Central memory CD4-positive, alpha-beta T cell (primary cell): ENCODE measurements at places on chromosomes 13 and 19.

DNA sequence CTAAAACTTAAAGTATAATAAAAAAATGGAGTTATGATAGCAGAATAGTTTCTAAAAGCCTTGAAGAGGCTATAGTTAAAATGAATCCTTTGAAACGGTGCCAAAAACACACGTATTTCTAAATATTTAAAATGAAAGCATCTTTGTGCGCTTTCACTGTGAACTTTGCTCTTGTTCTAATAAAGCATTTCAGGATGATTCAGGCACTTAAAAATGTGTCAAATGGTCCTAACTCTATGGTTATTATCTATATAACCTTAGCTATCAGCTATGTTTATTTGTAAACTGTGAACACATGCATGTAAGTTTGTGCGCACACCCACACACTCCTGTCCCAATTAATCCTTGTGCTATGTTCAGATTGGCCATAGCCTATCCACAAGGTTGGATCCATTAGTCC is 124.5 kb downstream of the FLT1 start:
- no peak for DNase-seq

DNA sequence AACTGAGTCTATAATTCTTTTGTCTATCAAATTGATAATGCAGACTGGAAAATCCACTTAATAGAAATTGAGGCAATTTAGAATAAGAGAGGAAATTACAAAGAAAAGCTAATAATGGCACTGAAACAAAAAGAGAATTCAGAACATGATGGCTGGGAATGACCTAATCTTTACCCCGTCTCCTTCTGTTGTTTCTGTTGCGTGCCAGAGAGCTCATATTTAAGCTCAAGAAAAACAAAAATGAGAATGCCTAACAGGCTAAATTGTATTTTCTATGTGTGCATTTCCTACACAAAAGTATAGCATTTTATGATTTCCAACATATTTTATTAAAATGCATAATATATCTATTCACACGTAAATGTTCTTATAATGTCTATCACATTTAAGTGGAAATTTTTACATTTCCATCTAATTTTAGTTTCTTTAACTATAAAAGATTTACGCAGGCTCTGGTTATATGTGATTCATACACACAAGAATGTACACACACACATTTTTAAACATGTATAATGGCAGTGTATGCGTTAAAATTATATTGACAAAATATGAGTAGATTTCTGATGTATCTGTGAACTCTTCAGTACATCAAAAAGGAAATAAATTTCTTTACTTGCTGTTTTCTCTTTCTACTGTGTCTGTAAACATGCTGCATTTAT is 432.3 kb downstream of the SLITRK6 start:
- DNase-seq, result no peak

- no peak for DNase-seq
These were observed 3.0 kb downstream of the GTPBP3 start for GRCh38 chr19:17340302-17340870.

GRCh38 chr19:46411925-46412649 is 1.3 kb downstream of the CCDC8 start:
- DNase-seq, result no peak

GRCh38 chr19:35248310-35249145 is at the start of gene LSR:
Gene LSR, plus strand, starts transcription at chr19:35249002. Its CDS starts 21 bp downstream, at chr19:35249023.
- DNase-seq, result peak; percentile 77

GRCh38 chr19:8499048-8499833 is 3.2 kb downstream of the PRAM1 start:
- DNase-seq, result no peak

DNA sequence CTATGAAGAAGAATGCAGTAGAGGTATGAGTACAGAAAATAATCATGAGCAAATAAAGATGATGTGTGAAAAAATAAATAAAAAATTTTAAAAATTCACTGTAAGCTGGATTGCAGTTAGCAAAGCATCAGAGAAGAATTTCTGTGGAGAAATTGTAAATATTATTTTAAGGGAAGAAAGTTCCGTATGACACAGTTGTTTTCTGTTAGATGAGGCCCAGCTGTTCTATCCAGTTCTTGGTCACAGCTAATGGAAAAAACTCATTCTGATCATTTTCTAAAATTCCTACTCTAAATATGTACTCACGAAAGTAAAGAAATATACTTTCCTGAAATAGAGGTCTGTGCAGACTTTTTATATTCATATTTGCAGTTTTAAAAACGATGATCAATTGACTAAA is 578.8 kb downstream of the DCT start:
- no peak for DNase-seq

DNA sequence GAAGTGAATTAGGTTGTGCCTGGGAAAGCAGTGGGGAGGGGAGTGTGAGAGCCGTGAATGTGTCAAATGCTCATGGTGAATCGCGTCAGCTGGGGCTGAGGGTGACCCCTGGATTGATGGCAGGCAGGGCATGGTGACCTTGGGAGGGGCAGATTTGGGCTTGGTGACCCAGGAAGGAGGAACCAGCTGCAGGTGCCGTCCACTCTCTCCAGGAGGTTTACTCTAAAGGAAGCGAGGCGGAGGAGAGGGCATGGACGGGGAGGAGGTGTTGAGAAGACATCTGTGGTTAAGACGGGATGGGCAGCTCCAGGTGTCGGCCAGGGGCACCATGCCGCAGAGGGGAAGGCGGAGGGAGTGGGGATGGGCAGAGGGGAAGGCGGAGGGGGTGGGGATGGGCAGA is 28.7 kb downstream of the TMEM255B start:
- DNase-seq, result no peak

DNA sequence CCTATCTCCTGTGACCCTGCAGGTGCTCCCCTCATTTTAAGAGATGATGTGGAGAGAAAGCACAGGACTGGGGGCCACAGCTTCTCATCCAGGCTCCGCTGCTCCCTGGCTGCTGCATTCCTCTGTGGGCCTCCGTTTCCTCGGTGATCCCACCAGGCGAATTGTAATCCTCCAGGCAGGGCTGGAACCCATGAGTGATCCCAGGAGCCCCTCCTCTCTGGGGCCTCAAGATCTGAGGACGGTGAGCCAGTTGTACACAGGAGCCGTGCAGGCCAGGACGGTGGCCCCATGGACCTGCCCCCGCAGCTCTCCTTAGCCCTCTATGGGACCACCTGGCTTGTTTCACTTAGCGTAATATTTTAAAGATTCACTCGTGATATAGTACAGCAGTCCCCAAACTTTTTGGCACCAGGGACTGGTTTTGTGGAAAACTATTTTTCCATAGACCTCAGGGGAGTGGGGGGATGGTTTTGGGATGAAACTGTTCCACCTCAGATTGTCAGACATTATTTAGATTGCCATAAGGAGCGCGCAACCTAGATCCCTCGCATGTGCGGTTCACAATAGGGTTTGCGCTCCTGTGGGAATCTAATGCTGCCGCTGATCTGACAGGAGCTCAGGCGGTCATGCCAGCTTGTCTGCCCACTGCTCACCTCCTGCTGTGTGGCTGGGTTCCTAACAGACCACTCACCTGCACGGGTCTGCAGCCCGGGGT is 5.6 kb downstream of the FFAR3 start:
- DNase-seq, result no peak

GRCh38 chr13:36915896-36916640 is 4.0 kb downstream of the SMAD9 start:
- DNase-seq, result no peak

DNA sequence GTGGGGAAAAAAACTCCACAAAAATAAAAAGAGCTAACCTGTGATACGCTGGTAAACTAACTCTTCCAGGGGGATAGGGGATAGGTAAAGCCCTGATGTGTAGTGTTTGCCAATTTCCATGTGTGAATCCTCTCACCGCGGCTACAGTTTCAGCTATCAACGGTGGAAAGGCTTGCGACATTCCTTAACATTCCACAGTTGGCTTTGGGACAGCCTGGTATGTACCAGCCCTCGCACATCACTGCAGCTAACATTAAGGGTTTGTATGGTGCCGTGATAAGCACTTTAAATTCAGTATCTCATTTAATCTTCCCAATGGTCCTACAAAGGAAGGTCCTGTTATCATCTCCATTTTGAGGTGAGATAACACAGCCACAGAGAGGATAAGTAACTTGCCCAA is 112.4 kb downstream of the KATNAL1 start:
- no peak for DNase-seq

DNA sequence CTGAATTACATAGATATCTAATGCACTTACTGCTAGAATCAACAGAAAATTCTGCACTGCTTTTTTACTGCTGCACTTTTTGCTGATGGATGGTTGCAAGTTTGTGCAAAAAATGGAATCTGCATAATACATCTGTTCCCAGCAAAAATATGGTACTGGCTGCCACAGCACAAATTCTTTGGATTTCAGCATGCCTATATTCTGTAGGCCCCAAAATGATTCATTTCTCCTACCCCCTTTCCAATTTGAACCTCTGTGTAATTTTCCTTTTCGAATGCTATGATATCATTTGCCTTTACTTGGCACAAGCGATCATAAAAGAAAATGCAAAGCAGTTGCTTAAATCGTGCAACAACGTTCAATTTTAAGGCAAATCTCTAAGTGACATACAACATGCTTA is 524.2 kb upstream of the NBEA start:
- DNase-seq, result no peak

DNA sequence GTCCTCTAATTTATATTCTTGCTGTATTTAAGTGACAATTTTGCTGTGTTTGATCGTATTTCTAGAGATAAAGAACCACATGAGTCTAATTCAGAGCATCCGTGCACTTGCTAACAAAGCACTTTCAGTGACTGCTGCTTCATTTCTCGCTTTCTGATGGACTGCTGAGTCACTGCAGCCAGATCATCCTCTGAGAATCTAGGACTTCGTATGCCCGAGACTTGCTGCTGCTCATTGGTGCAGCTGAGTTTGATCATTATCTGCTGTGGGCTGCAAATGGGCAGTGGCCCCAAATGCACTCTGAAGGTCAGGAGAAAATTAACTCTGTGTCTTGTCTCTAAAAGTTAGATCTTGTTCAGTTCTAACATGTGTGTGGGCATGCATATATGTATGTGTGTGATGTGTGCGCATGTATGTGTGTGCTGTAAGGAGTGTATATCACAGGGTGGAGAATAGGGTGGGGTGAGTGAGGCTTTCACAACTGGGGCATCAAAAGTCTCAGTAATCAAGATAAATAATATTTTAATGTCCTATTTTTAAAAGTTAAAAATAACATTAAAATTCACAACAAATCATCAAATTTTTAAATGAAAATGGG is 342.6 kb downstream of the MTUS2 start:
- DNase-seq, result no peak

- no peak for DNase-seq
These were observed 38.1 kb upstream of the SLC10A2 start for GRCh38 chr13:103104340-103104739.

- no peak for DNase-seq
These were observed 4.9 kb downstream of the CALM3 start for GRCh38 chr19:46606019-46606418.

- DNase-seq, result peak; percentile 30
These were observed 4.3 kb downstream of the HPN start for GRCh38 chr19:35045667-35046300.

- no peak for DNase-seq
These were observed 129.3 kb downstream of the ATP11A start for GRCh38 chr13:112819111-112819510.

DNA sequence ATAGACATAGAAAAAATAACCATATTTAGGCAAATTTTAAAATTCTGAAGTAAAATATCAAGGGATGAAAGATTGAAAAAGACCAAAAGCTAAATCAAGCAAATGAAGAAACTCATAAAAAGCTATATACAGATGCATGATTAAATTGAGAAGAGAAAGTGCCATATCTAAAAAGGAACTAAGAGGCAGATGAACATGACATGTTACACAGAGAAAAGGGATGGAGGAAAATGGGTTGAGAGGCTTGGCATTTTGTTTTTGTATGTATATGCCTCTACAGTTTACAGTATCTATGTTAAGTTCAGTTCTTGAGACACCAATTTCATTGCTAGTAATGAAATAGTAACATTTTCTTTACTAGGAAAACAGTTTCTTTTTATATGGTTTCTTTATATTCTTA is 1507.4 kb upstream of the SPRY2 start:
- DNase-seq, result no peak

DNA sequence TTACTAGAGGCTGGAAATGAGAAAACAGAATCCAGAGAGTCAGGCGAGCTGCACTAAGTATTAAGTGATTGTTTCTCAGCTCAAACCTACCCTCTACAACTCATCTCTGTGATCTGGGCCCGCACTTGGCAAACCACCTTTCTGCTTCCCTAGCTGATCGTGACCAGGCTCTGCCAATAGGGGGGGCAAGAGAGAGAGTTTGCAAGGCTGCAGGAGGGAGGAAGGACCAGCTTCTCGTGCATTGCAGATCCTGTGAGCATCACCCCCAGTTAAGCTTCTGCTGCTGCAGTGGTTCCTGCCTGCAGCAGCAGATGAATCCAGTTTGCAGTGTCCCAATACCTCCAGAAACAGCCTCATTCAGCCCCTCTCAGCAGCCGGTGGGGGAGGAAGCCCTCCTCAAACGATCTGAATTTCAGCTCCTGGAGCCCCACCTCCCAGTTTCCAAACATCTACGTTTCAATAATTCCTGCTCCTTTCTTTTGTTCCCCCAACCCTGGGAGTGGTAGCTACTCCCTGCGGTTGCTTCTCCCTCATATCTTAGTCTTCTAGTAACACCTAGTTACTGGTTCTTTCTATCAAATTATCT is 20.0 kb downstream of the XRCC1 start:
- DNase-seq, result peak; percentile 79

DNA sequence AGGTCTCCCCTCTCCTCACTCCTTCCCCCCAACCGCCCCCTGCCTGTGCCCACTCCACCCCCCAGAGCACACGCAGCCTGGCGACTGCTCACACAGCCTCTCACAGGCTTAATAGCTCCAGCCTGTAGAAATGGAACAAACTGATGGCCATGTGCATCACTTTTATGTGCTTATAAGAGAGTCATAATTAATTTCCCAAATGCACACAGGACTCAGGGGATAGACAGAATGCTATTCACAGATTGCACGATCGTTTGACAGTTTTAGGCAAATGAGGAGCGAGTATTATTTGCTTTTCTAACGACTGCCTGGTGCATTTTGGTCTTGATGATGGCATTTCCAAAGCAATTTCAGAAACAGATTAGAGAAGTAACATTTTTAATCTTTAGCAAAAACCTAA is 97.7 kb upstream of the VSTM2B start:
- no peak for DNase-seq

DNA sequence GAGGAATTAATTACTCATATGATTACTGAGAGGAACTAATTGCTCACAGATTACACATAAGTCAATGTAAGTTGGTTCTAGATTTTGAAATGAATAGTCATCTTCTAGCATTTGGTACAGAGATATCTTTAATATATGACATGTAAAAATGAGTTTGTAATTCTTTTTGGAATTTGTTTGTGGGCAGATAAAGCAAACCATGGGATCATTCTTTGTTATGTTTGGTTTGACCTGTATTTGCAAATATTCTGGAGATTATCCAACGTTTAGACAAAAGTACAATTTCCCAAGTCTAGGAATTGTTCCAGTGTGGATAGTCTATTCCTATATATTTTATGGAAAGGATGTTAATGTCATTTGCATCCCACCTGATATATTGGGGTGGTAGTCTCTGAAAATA is 309.6 kb upstream of the EDNRB start:
- DNase-seq, result no peak

- DNase-seq, result no peak
These were observed 4.4 kb upstream of the C19orf18 start for GRCh38 chr19:57978586-57979289.
